CD4-positive, CD25-positive, alpha-beta regulatory T cell (primary cell): ENCODE measurements at places on chromosomes 5 and 9. TPM values are rescaled to one million over a fixed set of nuclear protein-coding genes. Genes with fewer than 3 reads are reported as not detected.

GRCh38 chr9:129289131-129289731, 111.2 kb upstream of the IER5L start:
- DNase-seq: no peak

GRCh38 chr5:172941067-172941516, 18.1 kb upstream of the RPL26L1 start:
- no peak for DNase-seq

- DNase-seq: no peak
Measured at GRCh38 chr5:139611703-139612584, 36.2 kb upstream of the CXXC5 start.

DNA sequence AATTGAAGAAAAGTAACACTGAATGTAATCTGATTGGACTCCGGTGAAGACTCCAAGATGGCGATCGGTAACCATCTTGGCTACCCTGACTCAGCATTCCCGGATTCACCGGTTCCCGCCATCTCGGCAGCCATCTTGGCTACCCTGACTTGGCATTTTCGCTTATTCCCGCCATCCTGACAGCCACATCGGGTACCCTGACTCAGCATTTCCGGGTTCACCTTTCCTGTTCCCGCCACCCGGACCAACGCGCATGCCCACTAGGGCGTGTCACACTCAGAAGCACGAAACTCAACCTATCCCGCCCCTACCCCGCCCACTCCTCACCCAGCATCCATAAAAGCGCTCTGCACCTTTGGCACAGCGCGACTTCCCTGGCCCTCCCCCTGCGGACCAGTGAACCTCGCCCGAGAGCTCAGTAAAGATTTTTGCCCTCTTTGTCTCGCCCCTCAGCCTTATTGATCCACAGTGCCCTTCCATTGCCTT, 17.2 kb downstream of the SPTLC1 start:
- DNase-seq: peak; percentile 50

GRCh38 chr9:137002646-137003041, 6.3 kb upstream of the CLIC3 start:
- no peak for DNase-seq

DNA sequence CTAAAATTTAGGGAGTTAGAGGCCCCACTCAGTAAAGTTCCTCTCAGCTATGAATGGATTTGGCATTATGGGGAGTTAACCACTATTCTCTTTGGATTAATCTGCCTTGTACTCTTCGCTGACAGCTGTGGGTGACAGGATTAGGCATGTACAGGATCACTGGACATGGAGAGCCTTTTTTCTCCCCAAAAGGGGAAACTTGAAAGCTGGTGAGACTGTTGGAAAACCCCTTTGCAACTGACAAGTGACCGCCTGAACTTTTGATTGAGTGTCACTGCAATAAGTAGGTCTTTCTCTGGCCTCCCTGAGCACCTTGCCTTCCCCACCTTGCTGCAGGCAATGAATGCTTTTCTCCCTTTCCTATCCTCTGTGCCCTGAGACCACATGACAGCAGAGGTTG, 68.3 kb downstream of the ERP44 start:
- DNase-seq: no peak

- DNase-seq: no peak
Measured at GRCh38 chr5:74866596-74867162, 492 bp upstream of the FAM169A start.

DNA sequence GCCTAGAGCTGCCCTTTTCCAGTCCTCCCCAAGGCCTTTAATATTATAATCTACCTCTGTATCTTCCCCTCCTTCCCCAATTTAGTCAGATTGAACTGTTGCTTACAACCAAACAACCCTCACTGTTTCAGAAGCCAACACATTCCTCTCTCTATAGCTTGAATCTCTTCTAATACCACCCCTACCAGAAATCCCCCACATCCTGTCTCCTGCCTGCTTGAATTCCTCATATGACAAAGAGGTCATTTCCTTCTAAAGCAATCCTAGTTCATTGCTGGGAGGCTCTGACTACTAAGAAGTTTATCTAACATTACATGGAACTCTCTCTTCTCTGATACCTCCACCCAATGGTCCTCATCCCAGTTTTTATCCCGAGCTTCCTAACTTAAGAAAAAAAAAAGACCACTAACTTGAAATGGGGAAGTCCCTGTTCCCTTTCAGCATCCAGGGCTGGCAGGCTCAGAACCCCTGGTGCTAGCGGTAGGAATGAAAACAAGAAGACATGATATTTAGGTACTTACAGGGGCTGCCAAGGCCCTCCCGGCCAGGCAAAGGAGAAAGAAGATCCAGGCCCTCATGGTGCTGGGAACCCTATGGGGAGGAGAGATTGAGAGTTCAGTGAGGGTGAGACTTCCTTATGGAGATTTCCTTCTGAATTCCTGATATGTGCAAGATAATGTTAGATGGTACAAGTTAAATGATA, 11.0 kb downstream of the SPARC start:
- DNase-seq: peak; percentile 8

GPR150 gene
- 0.37 TPM for total RNA-seq

C8G gene
- total RNA-seq: 1.1 TPM

PTGS1 gene
- 9.2 TPM for total RNA-seq
